ENCODE measurements at places on chromosomes 4 and X. TPM values are rescaled to one million over a fixed set of nuclear protein-coding genes. Genes with fewer than 3 reads are reported as not detected.

The TLR8 gene
- polyA plus RNA-seq, result 2.1 TPM

The GATA1 gene
- polyA plus RNA-seq, result 0.08 TPM

The SLC39A8 gene
- polyA plus RNA-seq, result 11.5 TPM

The MAGEA10 gene
- not detected for polyA plus RNA-seq

The RPA4 gene
- polyA plus RNA-seq, result 0.08 TPM

The PAGE5 gene
- polyA plus RNA-seq, result not detected

The IL9R gene
- polyA plus RNA-seq, result 0.05 TPM

The RRH gene
- 0.20 TPM for polyA plus RNA-seq

The ARHGEF6 gene
- polyA plus RNA-seq, result 13.6 TPM

The ANXA3 gene
- 7.7 TPM for polyA plus RNA-seq

The HDAC6 gene
- polyA plus RNA-seq, result 95.3 TPM

The HAND2 gene
- polyA plus RNA-seq, result 32.4 TPM

The UCP1 gene
- not detected for polyA plus RNA-seq

The RAB39B gene
- 0.53 TPM for polyA plus RNA-seq

The VCX3B gene
- not detected for polyA plus RNA-seq

The BANK1 gene
- 0.10 TPM for polyA plus RNA-seq

The F8A1 gene
- 10.7 TPM for polyA plus RNA-seq

The CYLC1 gene
- polyA plus RNA-seq, result not detected

The PNMA6F gene
- not detected for polyA plus RNA-seq

The AFF2 gene
- 11.8 TPM for polyA plus RNA-seq

The IL2 gene
- not detected for polyA plus RNA-seq

The NALF2 gene
- 0.20 TPM for polyA plus RNA-seq

The IL21 gene
- not detected for polyA plus RNA-seq

The NEIL3 gene
- 0.52 TPM for polyA plus RNA-seq

The TEC gene
- 0.67 TPM for polyA plus RNA-seq

The HSD17B13 gene
- polyA plus RNA-seq, result 0.48 TPM

Data from ovary (tissue), 10 donors.